Thymus (tissue), 14 donors: ENCODE measurements at places on chromosomes 4 and X. TPM values are rescaled to one million over a fixed set of nuclear protein-coding genes. Genes with fewer than 3 reads are reported as not detected.

GRCh38 chrX:104428231-104428630 lies 137.8 kb upstream of the IL1RAPL2 start:
- H3K4me1 ChIP-seq: no peaks in the 10 kb centered on the region
- H3K27ac ChIP-seq: no peak overlapping the region
- no peaks in the 10 kb centered on the region for H3K27me3 ChIP-seq
- DNase-seq: no peak
- H3K36me3 ChIP-seq: no peaks in the 10 kb centered on the region

DNA sequence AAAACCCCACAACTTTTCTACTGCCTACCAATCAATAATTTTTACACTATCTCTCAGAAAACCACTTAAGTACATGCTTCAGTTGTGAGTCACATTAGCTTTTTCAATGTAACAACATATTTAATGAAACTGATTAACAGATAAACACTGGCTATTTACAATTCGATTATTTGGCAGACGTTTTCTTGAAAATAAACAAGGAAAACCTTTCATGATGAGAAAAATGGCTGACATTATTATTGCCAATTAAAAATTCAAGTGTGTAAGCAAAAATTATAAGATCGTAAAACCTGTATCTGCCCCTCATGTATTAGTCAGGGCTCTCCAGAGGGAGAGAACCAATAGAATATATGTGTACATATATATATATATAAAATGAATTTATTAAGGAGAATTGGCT lies 1555.5 kb upstream of the IGFBP7 start:
- no peaks in the 10 kb centered on the region for H3K27me3 ChIP-seq
- no peaks in the 10 kb centered on the region for H3K36me3 ChIP-seq
- no peak overlapping the region for H3K4me3 ChIP-seq
- no peaks in the 10 kb centered on the region for H3K4me1 ChIP-seq
- DNase-seq: no peak

SOWAHD gene
- 1.8 TPM for total RNA-seq

FGF13 gene
- 1.1 TPM for total RNA-seq

- H3K4me1 ChIP-seq: no peaks in the 10 kb centered on the region
- no peak for DNase-seq
- no peak overlapping the region for H3K27ac ChIP-seq
- H3K27me3 ChIP-seq: no peaks in the 10 kb centered on the region
- no peak overlapping the region for H3K4me3 ChIP-seq
These were observed 425.9 kb downstream of the TMA16 start for GRCh38 chr4:163920426-163920825.

DNA sequence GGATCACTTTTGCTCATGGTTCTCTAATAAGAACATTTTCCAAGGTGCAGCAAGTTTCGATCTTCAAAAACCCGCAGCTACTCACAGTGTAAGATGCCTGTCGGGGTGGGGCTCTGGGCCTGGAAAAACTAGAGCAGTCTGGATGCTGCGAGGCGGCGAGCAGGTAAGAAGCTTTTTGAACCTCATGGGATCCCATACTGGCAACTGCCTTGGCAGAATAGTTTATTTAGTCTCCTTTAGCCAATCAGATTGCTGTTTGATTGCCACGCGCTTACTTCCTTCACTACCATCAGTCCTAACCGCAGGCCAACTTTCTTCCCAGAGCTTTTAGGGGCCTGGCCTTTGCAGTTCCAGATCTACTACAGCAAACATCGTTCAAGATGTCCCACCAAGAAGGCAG lies 61.3 kb upstream of the MAGEB10 start:
- no peaks in the 10 kb centered on the region for H3K27me3 ChIP-seq
- H3K4me3 ChIP-seq: no peak overlapping the region
- no peak overlapping the region for H3K27ac ChIP-seq
- H3K4me1 ChIP-seq: no peaks in the 10 kb centered on the region

DNA sequence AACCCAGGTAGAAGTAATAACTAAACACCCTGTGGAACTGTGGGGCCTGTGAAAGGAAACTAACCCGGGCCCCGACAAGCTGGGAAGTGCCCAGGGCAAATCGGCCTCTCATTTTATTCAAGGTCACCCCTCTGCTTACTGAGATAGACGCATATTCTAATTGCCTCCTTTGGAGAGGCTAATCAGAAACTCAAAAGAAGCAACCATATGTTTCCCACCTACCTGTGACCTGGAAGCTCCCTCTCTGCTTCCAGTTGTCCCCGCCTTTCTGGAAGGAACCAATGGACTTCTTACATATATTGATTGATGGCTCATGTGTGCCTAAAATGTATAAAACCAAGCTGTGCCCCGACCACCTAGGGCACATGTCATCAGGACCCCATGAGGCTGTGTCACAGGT lies 23.1 kb upstream of the DHRSX start:
- H3K36me3 ChIP-seq: no peaks in the 10 kb centered on the region
- no peak overlapping the region for H3K4me3 ChIP-seq
- H3K4me1 ChIP-seq: no peaks in the 10 kb centered on the region
- H3K27me3 ChIP-seq: peaks cover 2% of the 10 kb centered on the region
- H3K27ac ChIP-seq: no peak overlapping the region
- DNase-seq: no peak

SLC6A14 gene
- 0.09 TPM for total RNA-seq

DGKK gene
- under 0.01 TPM for total RNA-seq

CDKN2AIP gene
- 29.1 TPM for total RNA-seq

AFM gene
- total RNA-seq: not detected

RASSF6 gene
- 16.6 TPM for total RNA-seq

DNA sequence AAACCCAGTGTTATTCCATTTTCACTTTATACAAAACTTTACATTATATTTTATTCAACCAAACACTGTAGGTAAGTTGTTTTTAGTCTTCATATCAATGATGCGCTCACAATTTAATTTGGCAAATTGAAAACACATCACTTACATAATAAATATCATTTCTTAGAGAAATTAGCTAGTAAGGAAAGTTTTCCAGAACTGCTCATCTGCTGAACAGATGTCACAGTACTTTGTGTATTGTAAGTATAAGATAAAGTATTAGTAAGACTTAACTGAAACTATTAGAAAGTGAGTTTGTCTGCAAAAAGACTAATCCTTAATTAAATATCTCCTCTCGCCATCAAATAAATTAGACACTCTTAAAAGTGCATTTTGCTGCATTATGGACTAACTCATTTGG lies 108.7 kb upstream of the PACRGL start:
- DNase-seq: no peak
- H3K4me3 ChIP-seq: no peak overlapping the region
- H3K27me3 ChIP-seq: no peaks in the 10 kb centered on the region
- no peaks in the 10 kb centered on the region for H3K36me3 ChIP-seq
- H3K4me1 ChIP-seq: no peaks in the 10 kb centered on the region

ZBTB33 gene
- 21.2 TPM for total RNA-seq

SPANXD gene
- total RNA-seq: not detected

- no peak for DNase-seq
- no peak overlapping the region for H3K4me3 ChIP-seq
- no peaks in the 10 kb centered on the region for H3K36me3 ChIP-seq
- H3K4me1 ChIP-seq: no peaks in the 10 kb centered on the region
These were observed 15.8 kb upstream of the LDB2 start for GRCh38 chr4:16914208-16914607.

RGS12 gene
- 13.0 TPM for total RNA-seq

DNA sequence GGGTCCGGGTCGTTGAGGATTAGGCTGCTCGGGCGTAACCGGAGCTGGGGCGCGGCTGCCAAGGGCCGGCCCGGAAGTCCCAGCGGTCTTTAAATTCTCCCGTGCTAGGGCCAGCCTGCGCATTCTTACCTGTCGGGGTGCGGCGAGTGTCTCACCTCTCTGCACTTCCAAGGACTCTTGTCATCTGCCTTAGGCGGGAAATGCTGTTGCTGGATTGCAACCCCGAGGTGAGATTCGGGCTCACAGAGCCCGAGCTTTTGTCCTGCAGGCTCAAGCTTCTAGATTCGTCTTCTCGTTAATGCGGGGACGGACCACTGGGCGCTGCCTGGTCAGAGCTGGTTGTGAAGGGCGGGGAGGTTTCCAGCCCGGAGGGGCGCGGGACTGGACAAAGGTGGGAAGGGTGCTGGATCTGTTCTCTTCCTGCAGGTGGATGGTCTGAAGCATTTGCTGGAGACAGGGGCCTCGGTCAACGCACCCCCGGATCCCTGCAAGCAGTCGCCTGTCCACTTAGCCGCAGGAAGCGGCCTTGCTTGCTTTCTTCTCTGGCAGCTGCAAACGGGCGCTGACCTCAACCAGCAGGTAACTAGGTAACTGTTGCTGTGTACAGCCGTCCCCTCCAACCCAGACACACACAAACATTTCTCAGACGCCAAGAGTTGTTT lies at the start of gene ANKRD37:
TSS of gene ANKRD37 (plus strand) at position 118 of the 662 bp plus-strand sequence. CDS start at position 201, 83 bp downstream.
- H3K27me3 ChIP-seq: no peaks in the 10 kb centered on the region
- no peaks in the 10 kb centered on the region for H3K36me3 ChIP-seq
- peak within 1 kb of the TSS; percentile 75 for H3K4me3 ChIP-seq
- peak within 1 kb of the TSS; percentile 100 for H3K27ac ChIP-seq

- H3K27ac ChIP-seq: no peak overlapping the region
- H3K4me1 ChIP-seq: no peaks in the 10 kb centered on the region
- no peak for DNase-seq
- no peaks in the 10 kb centered on the region for H3K27me3 ChIP-seq
- no peak overlapping the region for H3K4me3 ChIP-seq
These were observed 525.0 kb upstream of the SPANXN1 start for GRCh38 chrX:144722307-144722706.

SATL1 gene
- total RNA-seq: 0.09 TPM

- H3K36me3 ChIP-seq: no peaks in the 10 kb centered on the region
- DNase-seq: no peak
- no peaks in the 10 kb centered on the region for H3K27me3 ChIP-seq
- no peak overlapping the region for H3K4me3 ChIP-seq
- H3K27ac ChIP-seq: no peak overlapping the region
- H3K4me1 ChIP-seq: no peaks in the 10 kb centered on the region
These were observed 273.2 kb upstream of the TECRL start for GRCh38 chr4:64682481-64682880.

DNA sequence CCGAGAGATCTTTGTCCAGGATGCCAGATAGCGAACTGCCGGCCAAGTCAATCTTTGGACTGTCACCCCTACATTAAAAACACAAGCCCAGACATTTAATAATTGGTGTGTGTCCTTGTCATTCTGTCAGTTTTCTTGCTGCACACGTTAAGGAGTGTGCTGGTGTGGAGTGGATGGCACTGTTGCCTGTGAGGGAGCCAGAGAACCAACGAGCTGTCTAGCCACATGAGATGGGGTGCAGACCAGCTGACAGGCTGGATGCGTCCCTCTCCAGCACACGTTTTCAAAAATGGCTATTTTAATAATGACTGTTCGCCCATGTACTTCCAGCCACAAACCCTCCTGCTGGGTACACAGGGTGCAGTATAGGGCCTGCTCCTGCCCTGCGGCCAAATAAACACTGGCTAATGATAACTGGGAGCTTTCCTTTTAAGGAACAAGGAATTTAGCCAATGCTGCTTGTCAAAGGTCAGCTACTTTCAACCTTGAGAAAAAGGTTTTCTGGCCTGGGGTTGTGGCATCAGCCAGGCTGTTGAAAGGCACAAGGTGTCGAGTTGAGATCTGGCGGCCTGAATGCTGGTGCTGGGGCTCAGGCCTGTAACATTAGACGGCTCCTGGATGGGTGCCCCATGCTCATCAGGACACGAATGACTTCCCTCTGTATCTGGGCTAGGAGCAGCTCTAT lies 54.0 kb upstream of the MAP3K15 start:
- no peak for DNase-seq
- H3K27ac ChIP-seq: no peak overlapping the region
- H3K4me1 ChIP-seq: peaks cover 5% of the 10 kb centered on the region
- peaks cover 32% of the 10 kb centered on the region for H3K36me3 ChIP-seq
- H3K27me3 ChIP-seq: no peaks in the 10 kb centered on the region
- H3K4me3 ChIP-seq: no peak overlapping the region

JADE3 gene
- 4.4 TPM for total RNA-seq

DNA sequence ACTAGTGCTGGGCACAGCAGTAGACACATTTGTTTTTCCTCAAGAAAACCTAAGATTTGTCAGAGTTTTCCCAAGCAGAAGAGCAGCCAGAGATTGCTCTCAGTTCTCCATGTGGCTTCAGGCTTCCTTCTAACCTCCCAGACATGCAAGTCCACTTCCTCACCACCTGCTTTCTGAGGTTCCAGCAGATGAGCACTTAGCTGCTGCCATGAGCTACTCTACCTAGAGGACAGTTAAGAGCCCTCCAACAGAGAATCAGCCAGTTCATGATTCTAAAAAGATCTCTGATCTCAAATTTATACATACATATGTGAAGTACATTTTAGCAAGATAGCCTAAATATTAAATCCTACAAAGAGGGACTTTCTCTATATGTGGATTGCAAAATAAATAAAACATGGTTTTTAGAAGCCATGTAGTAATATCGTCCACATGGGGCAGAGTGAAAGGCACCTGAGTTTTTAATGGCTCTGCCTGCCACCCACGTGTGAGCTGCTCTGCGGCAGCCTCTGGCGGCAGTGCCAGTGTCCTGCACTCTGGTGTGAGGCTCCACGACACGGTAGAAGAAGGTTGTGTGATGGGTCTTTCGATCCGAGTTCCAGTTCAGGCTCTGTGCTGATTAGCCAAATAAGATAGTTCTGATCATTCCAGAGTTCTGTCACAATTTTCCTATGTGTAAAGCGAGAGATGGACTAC lies 10.3 kb downstream of the CYP4V2 start:
- no peaks in the 10 kb centered on the region for H3K27me3 ChIP-seq
- no peak overlapping the region for H3K27ac ChIP-seq
- H3K4me3 ChIP-seq: no peak overlapping the region
- H3K4me1 ChIP-seq: no peaks in the 10 kb centered on the region

GRCh38 chr4:136687118-136687517 lies 845.2 kb downstream of the PCDH18 start:
- no peak overlapping the region for H3K4me3 ChIP-seq
- H3K36me3 ChIP-seq: no peaks in the 10 kb centered on the region
- no peak overlapping the region for H3K27ac ChIP-seq
- H3K4me1 ChIP-seq: no peaks in the 10 kb centered on the region
- no peak for DNase-seq
- no peaks in the 10 kb centered on the region for H3K27me3 ChIP-seq

GRCh38 chr4:128461291-128462102 lies 173.9 kb upstream of the PGRMC2 start:
- H3K36me3 ChIP-seq: no peaks in the 10 kb centered on the region
- no peak overlapping the region for H3K4me3 ChIP-seq
- no peaks in the 10 kb centered on the region for H3K4me1 ChIP-seq
- no peaks in the 10 kb centered on the region for H3K27me3 ChIP-seq
- H3K27ac ChIP-seq: no peak overlapping the region
- no peak for DNase-seq

DNA sequence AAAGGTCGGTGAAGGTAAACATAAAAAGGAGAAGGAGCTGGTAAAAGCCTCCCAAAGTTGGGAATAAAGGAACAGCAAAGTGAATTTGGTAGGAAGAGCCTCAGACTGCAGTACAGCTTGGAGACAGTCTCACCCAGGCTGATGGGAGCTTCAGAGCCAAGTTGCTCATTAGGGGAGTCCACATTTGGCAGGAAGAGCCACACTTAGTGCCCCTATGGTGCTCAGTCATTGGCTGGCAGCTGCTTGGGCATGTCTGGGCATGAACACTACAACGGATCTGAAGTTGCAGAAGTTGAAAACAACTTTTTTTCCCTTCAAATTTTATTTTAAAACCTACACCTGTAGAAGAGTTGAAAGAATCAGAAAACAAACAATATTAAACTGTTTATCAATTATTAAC lies 2497.3 kb downstream of the ARAP2 start:
- no peak overlapping the region for H3K27ac ChIP-seq
- H3K27me3 ChIP-seq: no peaks in the 10 kb centered on the region
- no peak for DNase-seq
- H3K4me3 ChIP-seq: no peak overlapping the region

GRCh38 chr4:145213245-145213644 lies 32.9 kb upstream of the OTUD4 start:
- no peak for DNase-seq
- no peak overlapping the region for H3K4me3 ChIP-seq
- no peaks in the 10 kb centered on the region for H3K27me3 ChIP-seq

- no peak overlapping the region for H3K27ac ChIP-seq
- no peaks in the 10 kb centered on the region for H3K4me1 ChIP-seq
- no peaks in the 10 kb centered on the region for H3K27me3 ChIP-seq
- no peak for DNase-seq
- no peaks in the 10 kb centered on the region for H3K36me3 ChIP-seq
- H3K4me3 ChIP-seq: no peak overlapping the region
These were observed 61.6 kb downstream of the SEC24D start for GRCh38 chr4:118774321-118774720.
